ENCODE measurements at places on chromosomes 3 and 15.

- no peak for DNase-seq
Measured at GRCh38 chr3:71846185-71846584, 61.2 kb upstream of the PROK2 start.

DNA sequence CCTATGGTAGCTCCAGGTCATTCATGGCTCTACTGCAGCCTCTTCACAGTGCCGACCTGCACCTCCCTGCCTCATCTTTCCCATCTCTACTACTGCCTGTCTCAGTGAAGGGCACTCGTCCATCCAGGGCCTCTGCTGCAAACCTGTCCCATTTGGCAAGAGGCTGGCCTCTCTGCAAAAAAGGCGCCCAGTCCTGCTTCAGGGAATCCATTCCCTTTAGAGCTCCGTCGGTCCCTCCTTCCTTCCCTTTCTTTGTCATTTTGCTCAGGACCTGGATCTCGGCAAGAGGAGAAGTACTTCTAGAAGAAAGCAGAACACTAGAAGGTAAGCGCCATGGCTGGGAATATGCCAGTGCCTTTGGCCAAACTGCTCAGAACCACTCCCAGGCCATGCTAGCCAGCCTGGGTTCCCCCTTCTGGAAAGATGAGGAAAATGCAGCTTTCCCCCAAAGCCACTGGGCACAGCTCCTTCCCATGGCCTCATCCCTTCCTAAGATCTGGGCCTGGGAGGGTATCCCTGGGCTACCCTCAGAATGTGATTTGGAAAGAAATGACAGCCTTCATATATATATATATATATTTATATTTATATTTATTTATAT, 6.4 kb upstream of the ISL2 start:
- DNase-seq: no peak

DNA sequence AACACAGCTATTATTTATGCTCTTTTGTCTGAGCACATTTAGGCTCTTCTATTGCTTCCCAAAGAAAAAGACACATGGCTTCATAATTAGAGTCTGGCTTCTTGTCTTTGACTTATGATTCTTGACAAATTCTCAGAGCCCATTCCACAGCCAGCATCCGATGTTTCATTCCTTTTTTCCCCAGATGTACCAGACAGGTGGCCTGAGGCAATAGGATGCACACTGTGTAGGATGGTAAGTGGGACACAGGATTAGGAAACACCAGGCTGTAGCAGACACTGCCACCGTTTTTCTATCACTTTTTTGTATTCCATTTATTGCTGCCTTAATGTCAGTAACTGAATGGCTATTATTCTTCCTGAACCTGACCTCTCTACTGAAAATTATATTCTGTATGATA, 188.9 kb upstream of the CDIN1 start:
- DNase-seq: no peak

- DNase-seq: no peak
Measured at GRCh38 chr15:99482993-99483392, 82.8 kb upstream of the MEF2A start.

- DNase-seq: no peak
Measured at GRCh38 chr3:116176974-116177555, 268.2 kb downstream of the LSAMP start.

DNA sequence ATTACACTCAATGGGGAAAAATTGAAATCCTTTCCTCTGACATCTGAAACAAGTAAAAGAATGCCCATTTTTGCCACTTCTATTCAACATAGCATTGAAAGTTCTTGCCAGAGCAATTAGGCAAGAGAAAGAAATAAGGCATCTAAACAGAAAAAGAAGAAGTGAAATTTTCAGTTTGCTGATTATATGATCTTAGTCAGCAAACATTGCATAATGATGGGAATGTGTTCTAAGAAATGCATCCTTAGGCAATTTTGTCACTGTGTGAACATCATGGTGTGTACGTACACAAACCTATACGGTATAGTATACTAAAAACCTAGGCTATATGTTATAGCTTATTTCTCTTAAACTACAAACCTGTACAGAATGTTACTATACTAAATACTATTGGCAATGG, 278.0 kb downstream of the CGGBP1 start:
- no peak for DNase-seq

DNA sequence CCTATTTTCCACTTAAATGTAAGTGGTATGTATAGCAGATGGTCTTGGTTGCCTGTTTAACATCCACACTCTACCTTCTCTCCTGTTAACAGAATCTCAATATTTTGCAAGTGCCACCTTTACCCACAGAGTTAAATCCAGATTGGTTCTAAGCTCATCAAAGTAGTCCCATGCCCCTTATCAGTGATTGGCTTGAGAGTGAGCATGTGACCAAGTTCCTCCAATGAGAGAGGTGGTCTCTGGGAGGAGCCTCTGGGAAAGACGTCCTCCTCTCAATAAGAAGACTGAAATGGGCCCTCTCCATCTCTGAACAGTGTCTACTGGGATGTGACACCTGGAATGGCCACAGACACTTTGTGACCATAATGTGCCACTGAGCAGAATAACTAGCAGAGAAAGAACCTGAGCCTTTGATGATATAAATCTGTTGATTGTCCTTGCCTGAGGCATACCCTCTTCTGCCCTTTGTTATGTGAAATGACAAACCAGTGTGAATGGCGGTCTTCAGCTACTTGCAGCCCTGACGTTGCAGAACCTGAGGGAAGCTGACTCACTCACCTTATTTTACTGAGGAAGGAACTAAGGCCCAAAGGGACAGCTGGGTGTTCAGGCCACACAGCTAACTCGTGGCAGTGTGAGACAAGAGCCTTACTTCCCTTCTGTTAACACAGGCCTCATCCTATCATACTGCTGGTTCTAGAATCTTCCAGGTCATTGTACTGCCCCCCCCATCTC, 42.4 kb upstream of the LARS2 start:
- no peak for DNase-seq

DNA sequence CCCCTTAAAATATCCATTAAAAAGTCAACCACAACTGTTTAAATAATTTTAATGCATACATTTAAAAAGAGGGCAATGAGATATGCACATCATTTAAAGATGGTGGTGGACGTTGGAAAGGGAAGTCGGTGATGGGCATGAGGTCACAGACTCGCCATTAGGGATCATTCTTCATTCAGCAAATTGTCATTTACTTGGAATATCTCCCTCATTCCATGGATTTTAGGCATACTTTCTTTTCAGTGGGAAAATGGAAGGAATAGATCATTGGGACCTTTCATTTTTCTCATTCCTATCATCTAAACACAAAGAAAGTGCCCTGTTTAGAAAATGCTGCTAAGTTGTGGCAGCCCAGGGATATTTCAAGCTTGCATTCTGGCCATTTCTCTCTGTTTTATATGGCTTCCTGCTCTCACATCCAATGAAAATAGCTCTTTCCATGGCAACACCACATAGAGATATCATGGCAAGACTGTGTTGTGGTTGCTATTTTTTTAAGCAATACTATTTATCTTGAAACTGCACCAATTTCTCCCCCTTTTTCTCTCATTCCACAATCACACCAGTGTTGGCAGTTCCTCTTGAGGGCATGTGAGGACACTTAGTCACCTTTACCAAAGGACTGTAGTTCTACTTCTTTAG, 40.7 kb upstream of the LMCD1 start:
- DNase-seq: no peak

- DNase-seq: no peak
Measured at GRCh38 chr3:164577667-164578210, 500.6 kb downstream of the SI start.

DNA sequence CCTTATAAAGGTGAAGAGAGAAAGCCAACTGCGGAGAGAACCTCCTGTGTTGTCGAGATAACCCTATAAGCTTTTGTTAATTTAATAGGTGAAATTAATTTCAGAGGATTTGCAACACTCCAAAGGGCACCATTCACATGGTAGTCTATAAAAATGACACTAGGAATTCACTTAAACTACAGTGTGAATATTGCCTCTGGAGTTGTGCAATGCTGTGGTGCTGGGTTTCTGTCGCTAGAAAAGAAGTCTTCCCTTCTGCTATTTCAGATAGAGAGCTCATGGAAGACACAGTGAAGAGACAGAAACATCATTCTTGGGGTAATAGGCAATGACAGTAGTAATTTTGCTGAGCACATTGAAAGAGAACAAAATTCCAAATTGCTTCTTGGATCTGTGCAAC, 28.8 kb upstream of the PROK2 start:
- DNase-seq: no peak

GRCh38 chr3:140148824-140149390, 213.9 kb downstream of the CLSTN2 start:
- DNase-seq: no peak

GRCh38 chr3:17140670-17141505, 256.1 kb downstream of the PLCL2 start:
- no peak for DNase-seq

DNA sequence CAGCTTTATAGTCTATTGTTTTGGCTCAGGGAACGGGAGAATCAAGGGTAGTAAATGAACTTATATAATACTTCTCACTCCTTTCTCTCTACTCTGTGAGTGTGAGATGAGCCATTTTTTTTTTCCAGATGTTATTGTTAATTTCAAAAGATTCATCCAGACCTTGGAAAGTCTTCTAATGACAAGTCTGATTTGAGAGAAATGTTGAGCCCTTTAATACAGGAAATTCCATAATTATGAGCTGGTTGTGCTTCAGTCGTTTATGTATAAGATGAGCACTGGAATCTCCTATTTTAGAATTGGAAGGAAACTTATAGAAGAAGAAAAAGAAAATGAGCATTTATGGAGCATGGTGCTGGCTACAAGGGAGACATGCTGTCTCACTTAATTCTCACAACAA, 92.0 kb downstream of the FBN1 start:
- no peak for DNase-seq

DNA sequence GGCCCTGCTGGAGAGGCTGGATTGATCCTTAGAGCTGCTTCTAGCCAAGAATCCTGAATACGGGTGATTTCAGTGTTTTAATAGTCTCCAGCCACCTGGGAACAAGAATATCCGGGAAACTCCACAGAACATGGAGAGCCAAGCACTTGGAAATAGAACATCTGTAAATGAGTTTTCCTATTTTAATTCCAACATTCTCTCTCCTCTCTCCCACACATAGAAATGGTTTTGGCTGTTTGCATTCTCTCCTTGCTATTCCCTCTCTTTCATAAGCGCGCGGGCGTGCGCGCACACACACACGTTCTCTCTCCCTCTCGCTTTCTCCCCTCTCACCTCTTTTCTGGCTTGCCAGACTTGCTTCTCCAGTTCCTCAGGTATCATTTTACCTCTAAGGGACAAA, 50.6 kb downstream of the GADL1 start:
- no peak for DNase-seq

- DNase-seq: no peak
Measured at GRCh38 chr3:23987356-23987755, 42.3 kb downstream of the NR1D2 start.

GRCh38 chr3:16441371-16441875, 72.1 kb downstream of the RFTN1 start:
- DNase-seq: no peak

- no peak for DNase-seq
Measured at GRCh38 chr15:77702211-77702957, 69.7 kb upstream of the LINGO1 start.

Measured in activated gamma-delta T cell (primary cell).